ENCODE measurements at places on chromosomes 2 and 18. TPM values are rescaled to one million over a fixed set of nuclear protein-coding genes. Genes with fewer than 3 reads are reported as not detected.

IL36RN gene
- total RNA-seq, result not detected

- DNase-seq, result no peak
These were observed 105.0 kb upstream of the CDC42EP3 start for GRCh38 chr2:37776487-37776886.

- no peak for DNase-seq
These were observed 49.1 kb downstream of the ITGB1BP1 start for GRCh38 chr2:9374071-9374730.

GRCh38 chr2:237011206-237011795 is 74.4 kb upstream of the COPS8 start:
- DNase-seq, result no peak

DNA sequence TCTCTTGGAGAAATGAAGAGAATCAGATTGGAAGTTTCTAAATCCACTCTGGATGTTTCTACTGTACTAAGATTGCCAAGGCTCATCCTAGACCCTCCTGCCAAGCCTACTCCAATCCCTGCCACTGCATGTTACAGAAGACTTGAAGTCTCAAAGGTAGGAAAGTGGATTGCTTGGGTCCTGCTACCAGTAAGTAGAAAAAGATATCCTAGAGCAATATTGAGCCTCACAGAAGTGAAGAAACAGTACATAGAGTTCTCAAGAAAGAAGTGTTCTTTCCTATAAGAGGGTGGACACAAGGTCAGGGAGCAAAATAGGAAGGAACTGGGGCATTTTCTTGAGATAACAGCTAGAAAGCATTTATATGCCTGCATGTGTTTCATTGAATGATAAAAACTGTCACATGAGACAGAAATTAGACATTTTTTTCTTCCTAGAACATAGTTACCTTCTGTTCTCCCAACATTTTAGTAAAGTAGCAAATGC is 232.9 kb downstream of the RBM43 start:
- no peak for DNase-seq

SETBP1 gene
- total RNA-seq, result 16.4 TPM

DNA sequence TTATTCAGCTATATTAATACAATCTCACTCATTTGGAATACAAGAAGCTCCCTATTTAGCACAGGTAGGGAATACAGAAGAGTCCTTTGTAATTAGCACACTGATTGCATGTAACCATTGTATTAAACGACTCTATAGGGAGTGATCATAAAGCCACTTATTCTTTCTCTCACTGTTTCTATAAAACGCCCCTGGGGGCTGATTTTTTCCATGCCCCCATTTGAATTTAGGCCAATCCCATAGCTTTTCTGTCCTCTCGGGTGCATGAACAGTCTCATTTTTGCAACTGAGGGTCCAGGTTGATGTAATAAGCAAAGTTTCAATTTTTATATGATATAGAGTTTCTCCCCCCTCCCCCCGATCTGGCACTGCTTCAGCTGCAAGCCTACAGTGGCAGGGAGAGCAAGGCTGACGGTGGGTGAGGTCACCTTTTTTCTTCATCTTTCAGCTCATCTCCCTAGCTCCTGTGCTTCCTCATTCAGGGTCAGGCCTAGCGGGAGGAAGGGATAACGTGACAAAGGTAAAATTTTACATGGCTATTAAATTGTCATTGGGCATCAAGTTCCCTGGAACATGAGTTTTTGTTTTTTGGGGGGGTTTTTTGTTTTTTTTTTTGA is 45.7 kb downstream of the GAD1 start:
- no peak for DNase-seq

GRCh38 chr18:13245481-13246000 is 27.0 kb downstream of the LDLRAD4 start:
- no peak for DNase-seq

BBS5 gene
- 9.4 TPM for total RNA-seq

GRCh38 chr2:228015741-228016140 is 144.3 kb downstream of the DAW1 start:
- no peak for DNase-seq

LIMS4 gene
- 2.8 TPM for total RNA-seq

EVX2 gene
- not detected for total RNA-seq

- DNase-seq, result no peak
These were observed 104.9 kb downstream of the TRABD2A start for GRCh38 chr2:84776011-84776410.
